SW480 (cell line): ENCODE measurements at places on chromosomes 3 and 15.

GRCh38 chr15:33624439-33624838 is 313.7 kb downstream of the RYR3 start:
- DNase-seq, result no peak

GRCh38 chr3:37202035-37202434 is 27.7 kb upstream of the LRRFIP2 start:
- DNase-seq, result no peak

DNA sequence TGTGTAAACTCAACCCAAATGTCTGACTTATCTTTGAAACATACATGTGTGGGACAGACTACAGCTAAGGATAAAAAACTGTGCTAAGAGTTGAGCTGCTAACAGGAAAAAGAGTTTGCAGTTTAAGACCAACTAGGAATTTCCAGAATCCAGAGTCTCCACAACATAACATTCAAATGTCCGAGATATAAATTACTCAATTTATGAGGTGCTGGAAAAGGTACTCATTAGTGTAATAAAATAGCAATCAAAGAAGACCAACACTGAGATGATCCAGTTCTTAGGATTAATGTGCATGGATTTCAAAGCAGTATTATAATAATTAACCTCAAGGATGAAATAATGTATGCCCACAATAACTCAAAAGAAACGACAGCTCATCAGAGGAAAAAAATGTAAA is 426.5 kb upstream of the KCNMB2 start:
- DNase-seq, result no peak

GRCh38 chr3:185488465-185488864 is 10.4 kb downstream of the TMEM41A start:
- DNase-seq, result no peak

DNA sequence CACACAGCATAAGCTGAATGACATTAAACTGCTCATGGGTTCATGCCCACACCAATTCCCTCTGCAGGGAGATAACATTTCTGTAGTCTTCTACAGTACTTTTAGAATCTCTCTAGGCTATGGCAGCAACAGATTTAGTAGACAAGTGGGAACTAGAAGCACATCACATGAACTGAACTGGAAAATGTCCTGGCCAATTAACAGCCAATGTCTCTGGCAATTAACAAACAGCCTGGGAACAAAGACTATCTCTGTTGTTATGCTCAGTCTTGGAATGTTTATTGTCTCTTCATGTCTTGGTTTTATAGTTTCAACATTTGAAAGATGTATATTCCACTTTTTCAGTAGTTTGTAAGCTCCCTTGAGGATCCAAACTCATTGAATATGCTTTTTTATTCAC is 523.2 kb upstream of the NAALADL2 start:
- no peak for DNase-seq

GRCh38 chr3:186042521-186043202 is 66.2 kb downstream of the ETV5 start:
- DNase-seq, result no peak

DNA sequence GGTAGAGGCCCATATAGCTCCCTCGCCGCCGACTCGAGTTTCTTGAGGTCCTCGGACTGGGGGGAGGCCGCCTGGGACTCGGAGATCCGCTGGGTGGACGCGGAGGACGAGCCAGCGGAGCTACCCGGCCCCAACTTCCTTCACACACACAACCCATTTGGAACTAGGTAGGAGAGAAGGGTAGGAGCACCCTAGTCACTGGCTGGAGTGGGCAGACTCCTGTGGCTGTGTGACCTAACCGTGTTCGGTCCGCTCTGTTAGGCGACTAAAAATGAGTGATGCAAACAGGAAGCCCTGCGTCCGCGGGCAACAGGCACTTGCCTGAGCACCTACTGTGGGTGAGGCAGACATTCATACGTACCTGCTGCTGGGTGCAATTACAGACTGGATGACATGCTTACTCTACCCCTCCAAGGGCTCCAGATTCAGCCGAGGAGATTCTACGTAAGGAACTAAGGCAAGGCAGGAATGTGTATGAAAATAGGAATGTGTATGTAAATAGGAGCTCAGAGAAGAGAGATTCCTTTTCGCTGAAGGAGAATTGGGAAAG is 4.6 kb upstream of the SIN3A start:
- peak; percentile 71 for DNase-seq

DNA sequence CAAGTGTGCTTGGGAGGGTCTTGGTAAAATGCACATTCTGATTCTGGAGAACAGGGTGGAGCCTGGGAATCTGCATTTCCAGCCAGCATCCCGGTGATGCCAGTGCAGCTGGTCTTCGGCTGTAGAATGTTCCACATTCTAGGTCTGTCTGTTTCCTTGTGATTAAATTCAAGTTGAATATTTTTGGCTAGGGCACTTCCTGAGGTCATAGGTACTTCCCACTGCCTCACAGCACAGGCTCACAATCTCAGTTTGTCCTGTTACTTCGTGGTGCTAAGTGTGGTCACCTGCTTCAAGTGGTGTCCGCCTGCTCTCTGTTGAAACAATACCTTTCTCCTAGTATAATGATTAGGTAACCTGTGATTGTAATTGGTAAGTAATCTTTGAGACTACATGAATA is 40.1 kb downstream of the FLNB start:
- DNase-seq, result no peak
